ENCODE measurements at places on chromosomes 6 and 20. TPM values are rescaled to one million over a fixed set of nuclear protein-coding genes. Genes with fewer than 3 reads are reported as not detected.

Gene RAET1G
- not detected for total RNA-seq

Gene STMN3
- total RNA-seq = 5.3 TPM

Gene IFT52
- total RNA-seq = 19.2 TPM

Gene PERP
- total RNA-seq = 64.6 TPM

Gene SYCP2L
- 0.11 TPM for total RNA-seq

Gene INSM1
- 5.0 TPM for total RNA-seq

Gene QKI
- total RNA-seq = 9.1 TPM

Gene TRIM27
- total RNA-seq = 47.7 TPM

Gene CST5
- total RNA-seq = not detected

Gene PKIB
- 63.4 TPM for total RNA-seq

Gene CD109
- 4.5 TPM for total RNA-seq

Gene BLTP3A
- total RNA-seq = 7.6 TPM

Gene C20orf204
- total RNA-seq = 0.29 TPM

Gene CYP39A1
- total RNA-seq = 4.3 TPM

Gene CLDN20
- not detected for total RNA-seq

Gene KIFC1
- 74.6 TPM for total RNA-seq

Gene ISM1
- total RNA-seq = 0.42 TPM

Gene NR2E1
- not detected for total RNA-seq

Gene SOX4
- total RNA-seq = 45.1 TPM

Gene BPHL
- total RNA-seq = 31.7 TPM

Gene OLIG3
- total RNA-seq = not detected

Gene BTN2A1
- total RNA-seq = 27.8 TPM

Gene TRAPPC3L
- not detected for total RNA-seq

Gene PCK1
- total RNA-seq = 272 TPM

Gene GINS1
- 5.4 TPM for total RNA-seq

Gene TP53TG5
- 0.40 TPM for total RNA-seq

Gene ZHX3
- total RNA-seq = 19.9 TPM

Gene STMND1
- 1.8 TPM for total RNA-seq

Gene AHI1
- 21.0 TPM for total RNA-seq

Gene CLIC5
- total RNA-seq = 72.8 TPM

Gene RNGTT
- total RNA-seq = 7.8 TPM

Gene PRDM13
- not detected for total RNA-seq

Gene LHFPL5
- not detected for total RNA-seq

Gene RTN4IP1
- 18.5 TPM for total RNA-seq

Gene CEP250
- 30.7 TPM for total RNA-seq

Gene RWDD2A
- total RNA-seq = 2.1 TPM

Gene SRMS
- 0.32 TPM for total RNA-seq

Gene LPA
- 0.15 TPM for total RNA-seq

Gene CGA
- total RNA-seq = not detected

Gene SLC22A16
- total RNA-seq = not detected

Gene KIF25
- total RNA-seq = 0.21 TPM

Gene DNAH8
- total RNA-seq = not detected

Gene AAR2
- 19.9 TPM for total RNA-seq

Gene ARHGAP18
- total RNA-seq = 28.3 TPM

Gene MAK
- total RNA-seq = not detected

Gene PSMA7
- total RNA-seq = 315 TPM

Gene SPEF1
- not detected for total RNA-seq

Gene BMP5
- total RNA-seq = 3.2 TPM

All from colonic mucosa (tissue), 4 donors.